ENCODE measurements at places on chromosomes 13 and 19.

DNA sequence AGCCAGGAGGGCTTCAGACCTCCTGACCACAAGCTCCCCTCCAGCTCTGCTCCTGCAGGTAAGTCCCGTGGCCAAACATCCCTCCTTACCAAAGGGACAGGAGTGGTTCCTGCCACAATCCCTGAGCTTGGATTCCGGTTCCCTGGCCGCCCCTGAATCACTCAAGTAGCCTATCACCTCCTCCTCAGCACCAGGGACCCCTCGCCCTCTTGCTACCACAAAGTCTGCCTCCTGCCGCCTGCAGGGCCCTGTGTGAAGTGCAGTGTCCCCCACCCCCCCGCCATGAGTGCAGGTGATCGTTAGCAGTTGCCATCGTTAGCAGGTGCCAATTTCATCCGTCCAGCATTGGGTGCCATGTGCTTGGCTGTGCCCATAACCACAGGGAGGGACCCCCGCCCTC, 40.8 kb upstream of the RANBP3 start:
- DNase-seq: no peak

GRCh38 chr19:18340990-18341868, 831 bp downstream of the PGPEP1 start:
- DNase-seq: peak; percentile 61

DNA sequence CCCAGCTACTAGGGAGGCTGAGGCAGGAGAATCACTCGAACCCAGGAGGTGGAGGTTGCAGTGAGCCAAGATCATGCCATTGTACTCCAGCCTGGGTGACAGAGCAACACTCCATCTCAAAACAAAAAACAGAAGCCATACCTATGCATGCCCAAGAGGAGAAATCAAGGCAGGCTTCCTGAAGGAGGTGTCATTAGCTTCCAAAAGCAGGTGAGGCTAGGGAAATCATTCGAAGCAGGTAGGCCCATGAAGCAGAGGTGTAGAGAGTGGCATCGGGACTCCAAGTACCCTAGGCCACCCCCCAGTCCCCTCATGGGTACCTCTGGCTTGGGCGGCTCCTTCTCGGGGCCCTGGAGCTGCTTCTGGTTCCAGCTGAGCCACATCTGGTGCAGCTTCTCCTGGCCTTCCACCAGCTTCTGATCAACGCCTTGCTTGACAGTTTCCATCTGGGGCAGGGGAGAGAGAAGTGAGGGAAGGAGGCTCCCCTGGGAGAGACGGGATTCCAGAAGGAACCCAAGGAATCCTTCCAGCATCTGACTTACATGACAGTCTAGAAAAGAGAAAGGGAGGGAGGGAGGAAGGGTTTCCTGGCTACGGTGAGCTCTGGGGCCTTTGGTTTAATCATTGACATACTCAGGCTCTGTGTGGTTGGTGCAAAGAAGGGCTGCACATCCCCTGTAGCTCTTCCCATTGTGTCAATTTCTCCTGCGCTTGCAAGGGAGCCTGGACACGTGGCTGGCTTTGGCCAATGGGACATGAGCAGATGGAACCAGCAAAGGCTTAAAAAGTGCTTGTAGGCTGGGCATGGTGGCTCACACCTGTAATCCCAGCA, 13.1 kb upstream of the TICAM1 start:
- no peak for DNase-seq

GRCh38 chr13:85806553-85807175, 7.4 kb upstream of the SLITRK6 start:
- no peak for DNase-seq

- DNase-seq: no peak
Observed at GRCh38 chr13:27954406-27954851, 14.7 kb downstream of the CDX2 start.

- no peak for DNase-seq
Observed at GRCh38 chr19:1416014-1416841, 8.8 kb downstream of the DAZAP1 start.

DNA sequence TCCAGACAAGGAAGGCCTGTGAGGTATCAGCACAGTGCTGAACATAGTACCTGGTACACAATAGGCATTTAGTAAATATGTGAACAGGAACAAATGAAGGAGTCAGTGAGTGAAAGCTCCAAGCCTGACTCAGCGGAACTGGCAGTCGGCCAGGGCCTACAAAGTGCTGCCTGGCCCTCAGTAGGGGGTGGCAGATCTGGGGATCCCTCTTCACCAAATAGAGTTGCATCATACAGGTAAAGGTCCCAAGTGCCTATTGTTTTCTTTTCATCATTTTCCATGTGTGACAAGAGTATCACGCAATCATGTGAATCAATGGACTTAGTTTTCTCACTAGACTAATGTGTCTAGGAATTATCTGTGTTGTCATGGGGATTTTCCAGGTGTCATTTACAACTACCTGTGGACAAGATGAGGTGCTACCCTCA, 9.2 kb downstream of the CYP2B6 start:
- no peak for DNase-seq

- no peak for DNase-seq
Observed at GRCh38 chr19:14655726-14656125, 18.9 kb downstream of the ADGRE3 start.

DNA sequence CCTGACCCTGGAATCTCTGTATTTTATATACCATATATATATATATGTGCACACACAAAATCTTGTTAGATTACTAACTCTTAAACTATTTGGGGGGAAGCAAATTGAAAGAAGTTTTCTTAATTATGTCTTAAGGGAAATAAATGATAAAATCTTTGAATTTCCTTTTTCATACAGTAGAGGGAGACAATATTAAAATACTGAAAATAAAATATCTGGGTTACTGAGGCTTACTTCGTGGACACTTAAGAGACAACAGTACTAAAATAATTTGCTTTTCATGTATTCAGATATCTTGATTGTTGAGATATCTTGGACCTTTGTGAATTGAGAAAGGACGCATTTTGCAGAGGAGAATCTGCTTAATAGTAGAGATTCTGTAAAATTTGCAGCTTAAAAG, 17.0 kb downstream of the SUGT1 start:
- DNase-seq: no peak

GRCh38 chr19:17455308-17456123, 5.2 kb downstream of the NXNL1 start:
- no peak for DNase-seq

DNA sequence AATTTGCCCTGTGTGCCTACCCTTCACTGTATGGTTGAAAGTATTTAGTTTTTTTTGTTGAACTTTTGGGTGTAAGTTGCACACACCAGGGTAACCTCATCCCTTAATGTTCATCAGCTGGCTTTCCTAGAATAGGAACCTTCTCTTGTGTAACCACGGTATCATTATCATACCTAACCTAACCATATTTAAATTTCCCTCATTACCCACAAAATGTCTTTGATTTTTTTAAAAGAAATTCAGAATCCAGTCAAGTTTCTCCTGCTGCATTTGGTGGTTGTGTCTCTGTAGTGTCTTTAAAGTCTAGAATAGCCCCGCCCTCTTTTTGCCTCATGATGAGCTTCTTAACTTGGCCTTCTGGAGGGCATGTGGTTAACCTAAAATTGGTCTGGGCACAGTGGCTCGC, 80.3 kb downstream of the RYR1 start:
- DNase-seq: no peak

DNA sequence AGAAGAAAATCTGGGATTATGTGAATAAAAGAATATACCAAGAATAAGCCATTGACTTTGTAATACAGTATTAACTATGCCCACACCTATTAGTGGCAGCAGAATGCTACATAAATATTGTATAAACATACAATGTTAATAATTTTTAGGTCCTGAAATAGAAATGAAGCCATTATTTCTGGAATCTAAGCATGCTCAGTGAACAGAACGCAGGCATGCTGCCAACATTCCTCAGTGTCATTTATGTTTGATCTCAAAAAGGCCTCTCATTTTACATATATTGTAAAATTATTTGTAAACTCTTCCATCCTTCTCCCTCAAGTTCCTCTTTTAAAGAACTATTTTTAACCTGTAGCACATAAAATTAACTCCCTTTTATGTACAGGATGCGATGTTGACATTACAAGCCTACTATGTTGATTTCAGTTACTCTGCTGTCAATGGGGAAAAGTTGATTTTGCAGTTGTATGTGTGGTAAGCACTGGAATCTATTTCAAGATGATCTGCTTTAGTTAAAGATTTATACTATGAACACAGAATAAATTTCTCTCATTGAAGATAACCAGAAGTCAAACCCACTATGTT, 118.8 kb downstream of the VWA8 start:
- DNase-seq: no peak

DNA sequence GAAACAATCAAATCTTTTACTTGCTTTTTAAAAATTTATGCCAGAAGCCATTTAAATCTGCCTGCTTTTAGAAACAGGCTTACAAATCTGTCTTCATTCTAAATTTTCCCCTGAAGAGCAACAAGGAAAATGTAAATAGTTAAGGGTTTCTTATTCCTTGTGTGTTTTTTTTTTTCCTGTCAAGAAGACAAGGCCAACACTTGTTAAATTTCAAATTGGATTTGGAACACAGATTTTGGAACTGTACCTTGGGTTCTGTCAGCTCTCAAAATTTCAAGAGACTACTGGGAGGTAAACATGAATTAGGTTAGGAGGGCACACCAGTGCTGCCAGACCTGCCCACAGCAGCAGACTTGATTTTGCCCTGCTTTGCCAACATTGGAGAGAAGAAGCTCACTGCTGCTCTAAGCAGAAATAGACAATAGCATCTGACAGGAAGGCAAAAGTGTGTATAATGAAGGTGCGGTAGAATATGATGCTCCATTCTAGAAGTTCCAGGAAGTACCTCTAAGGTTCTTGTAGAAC, 121.7 kb downstream of the NHLRC3 start:
- no peak for DNase-seq

DNA sequence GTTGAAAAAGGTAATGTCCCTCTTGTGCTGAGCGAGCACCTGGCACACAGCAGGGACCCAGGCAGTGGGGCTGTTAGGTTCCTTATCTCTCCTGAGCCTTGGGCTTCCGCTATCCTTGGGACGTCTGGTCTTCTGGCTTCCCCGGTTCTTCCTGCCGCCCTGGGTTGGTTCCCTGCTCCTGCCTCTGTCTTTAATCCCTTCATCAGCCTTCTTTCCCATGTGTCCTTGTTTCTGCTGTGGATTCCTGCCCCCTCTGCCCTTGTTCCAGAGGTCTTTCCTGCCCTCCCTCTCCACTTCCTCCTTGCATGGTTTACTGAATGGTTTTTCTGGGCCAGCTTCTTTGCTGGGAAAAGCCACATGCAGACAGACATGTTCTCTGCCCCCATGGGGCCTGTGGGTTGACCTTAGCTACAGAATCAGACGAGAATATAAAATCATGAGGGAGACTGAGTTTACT, 2.6 kb downstream of the EPN1 start:
- no peak for DNase-seq

GRCh38 chr13:77492982-77493381, 42.5 kb upstream of the SCEL start:
- DNase-seq: no peak

GRCh38 chr13:76019421-76020044, 383.4 kb downstream of the LMO7 start:
- DNase-seq: no peak

- no peak for DNase-seq
Observed at GRCh38 chr19:15417699-15418098, 1.1 kb downstream of the AKAP8L start.
